Fibroblast of skin of left quadriceps (primary cell): ENCODE measurements at places on chromosomes 2 and 18.

DNA sequence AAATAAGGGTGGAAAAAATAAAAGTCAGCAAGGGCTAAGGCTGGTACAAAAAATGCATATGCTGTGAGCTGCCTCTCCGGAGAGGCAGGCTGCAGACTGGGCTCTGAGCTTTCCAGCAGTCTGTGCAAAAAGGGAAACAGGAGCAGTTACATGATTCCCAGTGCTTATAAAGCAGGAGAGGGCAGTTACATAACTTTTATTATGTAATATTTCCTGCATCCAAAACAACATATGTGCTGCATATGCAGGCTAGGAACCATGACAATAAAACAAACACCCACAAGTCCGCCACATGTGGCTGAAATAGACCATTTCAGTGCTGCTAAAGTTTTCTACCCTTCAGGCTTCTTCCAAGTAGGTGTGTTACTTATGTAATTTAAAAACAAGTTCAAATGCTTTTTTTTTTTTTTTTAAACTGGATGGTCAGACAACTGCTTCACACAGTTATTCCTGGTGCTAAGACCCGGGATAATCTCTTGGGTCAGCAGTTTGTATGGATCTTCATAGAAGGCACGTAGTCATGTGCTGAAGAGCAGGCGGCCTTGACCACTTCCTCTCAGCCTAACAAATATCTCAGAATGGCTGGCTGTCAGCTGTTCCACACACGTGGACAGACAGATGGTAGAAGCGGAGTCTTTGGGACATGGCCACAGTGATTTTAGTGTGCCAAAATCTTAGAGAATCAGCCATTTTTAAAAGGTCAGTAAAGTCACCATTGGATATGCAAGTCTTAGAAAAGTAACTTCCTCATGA, 43.5 kb downstream of the ARMC9 start:
- peak; percentile 43 for DNase-seq

DNA sequence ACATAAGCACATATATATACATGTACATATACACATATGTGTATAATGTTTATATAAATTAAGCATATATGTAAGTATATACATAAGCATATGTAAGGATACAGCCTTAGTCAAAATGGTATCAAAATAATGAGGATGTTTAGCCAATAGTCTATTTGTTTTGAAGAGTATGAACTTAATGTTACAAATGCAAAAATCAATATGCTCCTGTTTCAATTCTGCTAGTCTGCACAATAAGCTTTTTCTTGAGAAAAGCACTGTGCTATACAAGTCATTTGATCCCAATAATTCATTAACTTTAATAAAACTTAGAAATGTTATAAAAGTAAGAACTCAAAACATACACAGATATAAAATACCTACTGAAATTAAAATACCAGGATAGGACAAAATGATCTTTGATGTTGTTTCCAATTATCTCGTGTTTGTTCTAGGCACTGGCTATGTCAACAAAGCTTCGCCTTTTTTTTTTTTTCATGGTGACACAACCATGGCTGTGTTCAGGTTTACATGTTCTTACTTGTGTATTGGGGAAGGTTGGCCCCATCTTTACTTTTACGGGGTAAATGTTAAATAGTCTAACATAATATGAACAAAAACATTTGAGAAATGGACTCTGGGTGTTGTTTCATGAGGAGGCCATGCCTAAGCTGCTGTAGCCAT, 271.1 kb upstream of the CDH19 start:
- DNase-seq, result no peak

DNA sequence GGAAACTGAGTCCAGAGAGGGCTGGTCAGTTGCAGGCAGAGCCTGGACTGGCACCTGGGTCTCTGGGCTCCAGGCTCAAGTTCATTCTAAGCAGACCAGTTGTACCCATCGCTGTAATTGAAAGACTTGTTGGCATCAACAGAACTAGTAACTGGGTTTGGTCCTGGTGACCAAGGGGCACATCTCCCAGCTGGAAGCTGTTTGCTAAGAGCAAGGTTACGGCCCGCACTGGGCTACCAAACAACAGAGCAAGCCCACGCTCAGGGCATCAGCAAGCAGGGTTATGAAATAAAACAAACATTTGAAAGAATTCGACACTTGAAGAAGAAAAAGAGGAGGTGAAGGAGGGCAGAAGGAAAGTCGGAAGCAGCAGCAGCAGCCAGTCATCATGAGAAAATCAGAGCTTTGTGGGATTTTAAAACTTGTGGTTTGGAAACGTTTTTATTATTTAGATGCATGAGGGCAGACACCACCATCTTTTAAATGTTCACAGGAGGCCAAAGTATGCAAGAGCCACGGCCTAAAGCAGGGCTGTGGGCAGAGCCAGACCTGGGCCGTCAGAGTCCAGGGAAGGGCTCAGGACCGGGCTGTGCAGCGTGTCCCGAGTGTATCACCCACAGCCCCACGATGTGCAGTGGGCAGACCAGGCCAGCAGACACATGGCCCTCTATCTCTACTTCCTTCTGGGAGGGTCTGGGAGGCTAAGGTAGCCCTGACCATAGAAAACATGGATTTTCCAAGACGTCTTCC, 220.3 kb downstream of the BCL2 start:
- DNase-seq, result no peak

GRCh38 chr2:112301973-112302372, 26.6 kb downstream of the ZC3H6 start:
- no peak for DNase-seq

GRCh38 chr2:199958014-199958413, 2.6 kb downstream of the MAIP1 start:
- DNase-seq, result no peak

- DNase-seq, result no peak
Observed at GRCh38 chr18:70331456-70332097, 42.7 kb downstream of the SOCS6 start.

- DNase-seq, result no peak
Observed at GRCh38 chr2:206701952-206702605, 16.1 kb downstream of the DYTN start.

GRCh38 chr2:182951948-182952663, 85.7 kb upstream of the FRZB start:
- DNase-seq, result no peak

- DNase-seq, result no peak
Observed at GRCh38 chr2:190841707-190842505, 38.7 kb upstream of the GLS start.

- no peak for DNase-seq
Observed at GRCh38 chr2:59025157-59025757, 784.1 kb upstream of the FANCL start.

DNA sequence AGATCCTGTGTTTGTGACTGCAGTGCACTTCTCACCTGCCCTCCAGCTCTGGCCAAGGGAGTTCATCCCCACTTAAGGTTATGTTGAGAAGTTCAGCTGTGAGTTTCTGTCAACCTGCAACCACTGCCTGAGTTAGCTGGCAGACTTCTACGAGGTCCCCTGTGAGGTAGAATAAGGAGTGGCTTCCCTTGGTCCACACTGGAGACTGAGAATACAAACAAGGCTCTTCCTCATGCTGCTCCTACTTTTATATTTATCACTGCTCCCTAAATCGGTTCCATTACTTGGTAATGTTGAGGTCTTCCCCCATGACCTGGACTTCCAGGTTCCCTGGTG, 353.2 kb upstream of the CWC22 start:
- no peak for DNase-seq

GRCh38 chr18:10412933-10413332, 41.5 kb upstream of the APCDD1 start:
- DNase-seq, result no peak

DNA sequence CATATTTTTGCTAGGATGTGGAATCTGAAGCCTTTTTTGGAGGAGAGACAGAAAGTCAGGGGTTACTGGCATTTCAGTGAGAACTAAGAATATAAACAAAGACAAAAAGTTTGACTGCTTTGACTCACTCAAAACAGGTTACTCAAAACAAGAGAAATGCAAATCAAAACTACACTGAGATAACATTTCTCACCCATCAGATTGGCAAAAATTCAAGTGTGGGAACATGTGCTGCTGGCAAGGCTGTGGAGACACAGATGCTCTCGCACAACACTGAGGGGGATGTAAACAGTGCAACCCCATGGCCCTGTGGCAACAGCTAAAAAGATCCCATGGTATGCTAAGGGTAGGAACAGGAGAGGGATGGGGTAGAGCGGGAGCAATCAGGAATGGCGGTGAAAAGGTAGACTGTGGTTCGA, 86.6 kb downstream of the DTNB start:
- no peak for DNase-seq

DNA sequence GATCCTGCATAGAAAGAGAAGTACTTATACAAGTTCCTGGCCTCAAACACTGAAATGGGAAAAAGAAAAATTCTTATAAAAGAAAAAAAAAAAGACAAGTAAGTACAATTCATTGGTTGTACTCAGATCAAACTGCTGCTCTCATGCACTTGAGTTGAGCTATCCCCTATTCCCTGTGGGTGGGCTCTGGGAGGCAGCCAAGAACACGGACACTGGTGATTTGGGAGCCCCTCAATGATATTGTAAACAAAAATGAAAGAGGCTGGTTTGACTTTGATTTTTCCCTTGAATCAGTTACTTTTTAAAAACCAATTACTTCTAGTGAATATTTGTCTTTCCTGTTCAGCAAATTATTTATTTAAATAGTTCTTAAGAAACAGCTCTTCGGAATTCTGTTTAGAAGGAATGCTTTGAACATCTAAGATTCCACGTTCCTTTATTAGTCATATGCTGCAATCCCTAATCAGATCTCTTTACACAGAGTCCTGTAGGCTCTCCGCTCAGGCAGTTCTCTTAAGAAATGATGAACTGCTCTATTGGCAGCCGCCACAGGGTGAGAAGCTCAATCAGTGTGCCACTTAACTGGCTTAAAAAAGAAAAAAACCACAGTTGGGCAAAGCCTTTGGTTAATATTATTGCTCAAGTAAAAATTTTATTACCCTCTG, 225.1 kb downstream of the TMEM182 start:
- DNase-seq, result no peak

- no peak for DNase-seq
Observed at GRCh38 chr18:27609221-27609620, 424.1 kb upstream of the CHST9 start.

DNA sequence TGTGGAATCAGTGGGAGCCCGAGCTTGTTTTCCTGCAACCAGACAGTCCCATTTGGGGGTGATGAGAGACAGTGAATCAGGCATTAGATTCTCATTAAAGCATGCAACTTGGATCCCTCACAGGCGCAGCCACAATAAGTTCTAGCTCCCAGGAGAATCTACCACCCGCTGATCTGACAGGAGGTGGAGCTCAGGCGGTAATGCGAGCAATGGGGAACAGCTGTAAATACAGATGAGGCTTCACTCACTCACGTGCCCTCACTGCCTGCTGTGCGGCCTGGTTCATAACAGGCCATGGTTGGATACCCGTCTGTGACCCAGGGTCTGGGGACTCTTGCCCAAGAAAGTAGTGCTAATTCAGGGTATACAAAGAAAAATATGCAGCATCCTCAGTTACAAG, 144.8 kb upstream of the RGPD4 start:
- no peak for DNase-seq

DNA sequence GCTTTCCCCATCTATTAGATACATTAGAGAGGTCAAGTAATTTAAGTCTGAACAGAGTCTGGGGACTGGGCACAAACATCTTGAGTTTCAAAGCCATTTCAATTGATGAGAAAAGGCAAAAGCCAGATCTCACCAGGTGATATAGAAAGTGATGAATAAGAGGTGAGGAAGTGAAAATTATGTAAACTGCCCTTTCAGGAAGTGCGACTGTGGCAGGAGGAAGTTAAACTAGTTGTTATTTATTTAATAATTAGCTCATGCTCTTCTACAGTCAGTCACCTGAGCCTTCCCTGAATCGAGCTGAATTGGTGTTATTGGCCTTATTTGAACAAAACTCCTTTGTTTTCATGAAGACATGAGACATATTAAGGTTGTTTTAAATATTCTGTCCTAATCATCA, 115.1 kb downstream of the CDH20 start:
- no peak for DNase-seq

DNA sequence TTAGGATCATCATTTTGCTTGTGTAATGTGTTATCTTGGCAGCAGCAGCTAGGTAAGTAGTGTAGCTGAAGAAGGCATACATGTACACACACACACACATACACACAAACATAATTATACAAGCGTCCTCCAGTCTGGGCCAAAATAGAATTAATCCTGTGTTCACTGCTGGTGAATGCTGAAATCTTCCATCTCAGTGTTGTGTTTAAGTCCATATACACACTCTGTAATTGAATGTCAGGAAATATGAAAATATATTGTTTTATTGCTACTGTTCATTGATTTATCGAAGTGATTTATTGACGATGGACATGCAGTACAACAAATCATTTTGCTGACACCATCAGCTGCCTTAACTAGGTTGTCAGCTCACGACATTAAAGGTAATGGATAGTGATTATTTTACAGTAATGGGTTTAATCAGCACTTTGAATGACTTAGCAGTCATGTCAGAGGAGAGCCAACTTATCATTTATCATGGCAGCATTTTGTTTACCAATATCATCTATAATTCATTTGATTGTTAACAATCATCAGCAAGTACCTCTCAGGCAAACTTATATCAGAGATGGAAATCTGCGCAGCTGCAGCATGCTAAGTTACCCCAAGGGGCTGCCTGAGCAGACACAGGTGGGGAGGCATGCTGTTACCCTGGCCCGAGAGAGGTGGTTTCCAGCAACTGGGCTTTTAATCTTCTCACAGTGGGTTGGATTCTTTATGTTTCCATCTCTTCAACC, 83.7 kb upstream of the FSHR start:
- DNase-seq, result no peak

- DNase-seq, result no peak
Observed at GRCh38 chr2:136448432-136448831, 316.9 kb upstream of the THSD7B start.

- peak; percentile 35 for DNase-seq
Observed at GRCh38 chr2:61017556-61018317, at the start of the genes PEX13 and PUS10. PEX13 (plus strand) TSS chr2:61017720; CDS start chr2:61017760, 40 bp downstream. PUS10 (minus strand) TSS chr2:61018255; CDS start chr2:61011890, 6,365 bp downstream.

- no peak for DNase-seq
Observed at GRCh38 chr2:111165084-111165483, 44.4 kb downstream of the BCL2L11 start.

DNA sequence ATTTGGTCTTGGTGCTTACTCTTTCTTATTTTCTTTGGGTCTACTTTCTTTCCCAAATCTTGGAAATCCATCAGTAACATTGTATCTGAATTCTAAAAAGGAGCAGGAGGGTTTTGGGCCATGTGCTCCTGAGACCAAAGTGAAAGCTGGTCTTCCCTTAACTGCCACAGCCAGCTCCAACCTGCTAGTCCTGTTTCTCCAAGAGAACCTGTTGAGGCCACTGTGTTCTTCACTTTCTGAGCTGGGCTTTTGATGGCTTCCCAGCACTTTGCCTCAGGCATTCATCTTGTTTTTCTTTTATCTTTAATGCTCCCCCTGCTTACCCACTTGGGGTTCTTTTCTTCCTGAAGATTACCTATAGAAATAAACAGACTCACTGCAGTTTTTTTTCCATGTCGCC, 53.3 kb downstream of the ARHGAP28 start:
- no peak for DNase-seq

- no peak for DNase-seq
Observed at GRCh38 chr2:216023055-216023648, 9.8 kb upstream of the MREG start.
